Ascending aorta (tissue), 2 donors: ENCODE measurements at places on chromosomes 1 and 21. TPM values are rescaled to one million over a fixed set of nuclear protein-coding genes. Genes with fewer than 3 reads are reported as not detected.

C8A gene
- 0.21 TPM for total RNA-seq

VCAM1 gene
- total RNA-seq, result 9.8 TPM

SLC9C2 gene
- total RNA-seq, result not detected

DNA sequence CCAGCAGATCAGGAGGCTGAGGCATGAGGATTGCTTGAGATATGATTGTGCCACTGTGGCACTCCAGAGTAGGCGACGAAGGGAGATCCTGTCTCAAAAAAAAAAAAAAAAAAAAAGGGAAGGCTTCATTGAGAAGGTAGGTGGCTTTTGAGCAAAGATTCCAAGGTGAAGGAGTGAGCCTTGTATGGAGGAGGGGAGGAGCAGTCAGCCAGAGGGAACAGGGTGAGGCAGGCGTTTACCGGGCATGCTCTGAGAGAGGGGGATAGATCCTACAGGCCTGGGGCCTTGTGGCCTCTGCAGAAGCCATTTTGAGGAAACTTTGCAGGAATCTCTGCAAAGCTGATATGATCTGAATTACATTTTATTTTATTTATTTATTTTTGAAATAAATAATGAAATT lies 5.1 kb upstream of the HDAC1 start:
- DNase-seq, result no peak

GRCh38 chr1:28470146-28470545 lies 35.7 kb upstream of the RCC1 start:
- no peak for DNase-seq

GRCh38 chr1:64473367-64473766 lies 3.4 kb downstream of the CACHD1 start:
- no peak for DNase-seq

- DNase-seq, result no peak
Observed at GRCh38 chr1:57674801-57675200, 250.9 kb upstream of the DAB1 start.

CBR3 gene
- total RNA-seq, result 59.2 TPM

OLIG2 gene
- total RNA-seq, result not detected

- no peak for DNase-seq
Observed at GRCh38 chr1:35326246-35326866, 57.8 kb downstream of the ZMYM4 start.

MROH9 gene
- total RNA-seq, result not detected
